ENCODE measurements at places on chromosomes 5 and 9. TPM values are rescaled to one million over a fixed set of nuclear protein-coding genes. Genes with fewer than 3 reads are reported as not detected.

DNA sequence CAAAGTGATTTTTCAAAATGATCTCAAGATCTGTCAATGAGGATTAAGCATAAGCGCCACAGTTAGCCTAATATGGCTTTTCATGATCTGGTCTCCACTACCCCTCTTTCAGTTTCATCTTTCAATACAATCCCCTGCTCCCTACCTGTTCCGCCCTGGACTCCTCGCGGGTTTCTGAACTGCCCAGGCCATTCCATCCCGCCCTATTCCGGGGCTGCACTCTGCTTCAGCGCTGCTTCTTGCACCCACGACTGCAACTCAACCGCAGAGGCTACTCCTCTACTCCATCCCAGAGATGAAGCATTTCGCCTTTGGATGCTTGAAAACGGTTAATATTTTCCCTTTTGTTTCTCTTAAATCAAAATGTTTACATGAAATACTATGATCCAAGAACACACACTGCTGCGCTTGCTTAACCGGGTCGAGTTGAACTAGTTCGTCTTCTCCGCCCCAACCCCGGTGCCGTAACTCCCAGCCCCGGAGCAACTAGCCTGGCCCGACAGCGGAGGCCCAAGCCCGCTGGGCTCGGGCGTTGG lies 716 bp upstream of the OTULIN start:
- no peak for DNase-seq

The TMEM8B gene
- total RNA-seq, result 8.9 TPM

DNA sequence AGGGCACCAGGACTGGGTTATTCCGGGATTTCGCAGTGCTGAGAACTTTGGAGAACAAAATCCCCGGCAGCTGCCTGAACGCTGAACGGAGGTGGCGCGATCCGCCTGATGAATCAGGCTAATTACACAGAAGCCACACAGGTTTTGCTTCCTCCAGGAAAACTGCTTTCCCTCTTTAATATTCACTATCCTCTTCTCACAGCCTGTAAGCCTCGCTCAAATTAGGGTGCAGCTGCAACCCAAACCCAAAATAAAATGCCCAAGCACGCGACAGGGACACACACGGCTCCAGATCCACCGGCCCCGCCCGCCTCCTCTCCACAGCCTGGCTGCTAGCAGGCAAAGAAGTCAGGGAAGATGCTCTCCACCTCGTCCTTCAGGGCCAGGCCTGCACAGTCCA lies 6.0 kb downstream of the SOHLH1 start:
- DNase-seq, result no peak

DNA sequence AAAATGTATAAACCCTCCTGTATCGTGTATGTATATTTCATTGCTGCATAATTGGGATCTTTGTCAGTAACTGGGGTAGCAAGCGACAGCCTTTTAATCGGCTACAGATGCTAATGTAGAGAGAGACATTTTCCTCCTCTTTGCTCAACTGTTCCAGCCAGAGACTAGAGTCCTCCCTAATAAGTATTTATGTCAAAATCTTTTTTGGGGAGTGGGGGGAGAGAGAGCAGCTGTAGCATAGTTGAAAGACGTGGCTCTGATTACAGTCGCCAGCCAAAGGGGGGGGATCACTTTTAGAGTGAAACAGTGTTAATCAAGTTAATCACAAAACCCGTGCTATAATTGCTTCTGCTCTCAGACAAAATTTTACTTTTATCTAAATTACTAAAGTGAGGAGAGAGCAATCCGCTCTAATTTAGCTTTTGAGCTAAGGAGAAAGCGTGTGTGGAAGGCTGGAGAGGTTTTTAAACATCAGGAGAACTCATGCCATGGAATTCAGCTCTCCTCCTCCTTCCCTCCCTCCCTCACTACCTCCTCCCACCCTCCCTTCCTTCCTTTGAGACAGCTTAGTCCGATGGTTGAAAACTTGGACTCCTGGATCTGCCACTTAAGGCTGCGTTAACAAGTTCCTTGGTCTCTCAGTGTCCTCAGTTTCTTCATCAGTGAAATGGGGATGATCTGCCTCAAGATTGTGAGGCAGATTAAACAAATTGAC lies 87.3 kb upstream of the ZNF618 start:
- no peak for DNase-seq

The PCDHB9 gene
- total RNA-seq, result not detected

GRCh38 chr9:133994353-133995011 lies 2.4 kb upstream of the VAV2 start:
- DNase-seq, result peak; percentile 69

DNA sequence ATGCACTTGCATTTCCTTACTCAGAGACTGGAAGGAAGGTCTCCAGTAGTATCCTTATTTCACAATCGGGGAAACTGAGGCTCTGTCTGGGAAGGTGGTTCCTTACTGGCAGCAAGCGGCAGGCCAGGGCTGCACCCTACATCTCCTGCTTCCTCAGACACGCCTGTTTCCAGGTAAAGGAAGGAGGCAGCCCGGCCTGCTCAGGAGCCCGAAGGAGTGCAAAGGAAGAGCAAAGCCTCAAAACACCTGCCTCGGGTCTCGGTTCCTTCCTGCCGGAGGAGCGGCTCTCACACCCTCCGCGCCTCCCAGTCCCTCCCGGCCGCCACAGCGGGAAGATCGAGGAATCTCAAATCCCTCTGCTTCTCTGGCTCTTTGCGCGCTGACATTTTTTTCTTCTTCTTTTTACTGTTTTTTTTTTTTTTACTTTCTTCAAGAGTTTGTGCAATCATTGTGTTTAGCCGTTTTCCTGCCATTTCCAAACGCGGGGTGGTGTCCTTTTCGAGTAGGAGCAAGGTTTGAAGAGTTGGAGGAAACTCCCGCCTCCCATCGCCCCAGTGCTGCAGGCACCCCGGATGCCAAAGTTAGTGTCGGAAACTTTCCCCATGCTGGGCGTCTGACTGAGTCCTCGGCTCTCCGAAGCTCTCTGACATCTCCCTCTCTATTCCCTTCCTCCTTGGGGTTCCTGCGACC lies 1.0 kb downstream of the GGTA1 start:
- DNase-seq, result no peak

DNA sequence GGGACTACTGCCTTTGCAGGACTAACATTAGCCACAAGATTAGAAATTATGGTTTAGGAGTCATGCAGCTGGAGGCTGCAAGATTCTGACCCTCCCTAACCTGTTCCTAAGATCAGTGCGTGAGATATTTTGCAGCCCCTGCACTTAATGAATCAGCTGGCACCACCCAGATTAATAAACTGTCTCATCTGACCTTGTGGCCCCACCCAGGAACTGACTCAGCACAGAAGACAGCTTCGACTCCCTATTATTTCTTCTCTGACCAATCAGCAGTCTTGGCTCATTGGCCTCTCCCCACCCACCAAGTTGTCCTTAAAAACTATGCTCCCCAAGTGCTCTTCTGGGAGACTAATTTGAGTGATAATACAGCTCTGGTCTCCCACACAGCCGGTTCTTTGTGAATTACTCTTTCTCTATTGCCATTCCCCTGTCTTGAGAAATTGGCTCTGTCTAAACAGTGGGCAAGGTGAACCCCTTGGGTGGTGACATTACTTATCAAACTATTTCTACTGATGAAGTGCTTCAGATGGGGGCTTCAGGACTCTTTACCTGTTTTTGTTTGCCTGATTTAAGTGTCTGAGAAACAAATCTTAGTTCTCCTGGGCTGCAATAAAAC lies 17.0 kb downstream of the CTSL start:
- no peak for DNase-seq

DNA sequence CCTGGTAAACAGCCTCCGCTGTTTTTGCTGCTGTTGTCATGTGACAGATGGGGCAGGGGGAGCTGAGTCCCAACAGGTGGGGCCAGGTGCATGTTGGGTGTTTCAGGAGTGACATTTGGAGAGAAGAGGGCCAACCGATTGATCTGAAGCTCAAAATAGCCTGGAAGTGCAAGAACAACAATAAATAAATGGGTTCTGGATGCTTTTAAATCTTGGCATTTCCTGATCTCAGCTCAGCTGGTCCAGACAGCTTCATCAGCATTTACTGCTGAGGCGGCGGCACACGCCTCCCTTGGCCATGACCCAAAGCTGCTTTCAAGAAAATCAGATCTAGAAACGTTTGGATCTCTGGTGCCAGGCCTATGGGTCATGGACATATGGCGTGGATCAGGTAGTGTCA lies 70.5 kb downstream of the PPARGC1B start:
- no peak for DNase-seq

The BARX1 gene
- total RNA-seq, result 0.17 TPM

GRCh38 chr9:99051851-99052250 lies 53.1 kb upstream of the TGFBR1 start:
- no peak for DNase-seq

DNA sequence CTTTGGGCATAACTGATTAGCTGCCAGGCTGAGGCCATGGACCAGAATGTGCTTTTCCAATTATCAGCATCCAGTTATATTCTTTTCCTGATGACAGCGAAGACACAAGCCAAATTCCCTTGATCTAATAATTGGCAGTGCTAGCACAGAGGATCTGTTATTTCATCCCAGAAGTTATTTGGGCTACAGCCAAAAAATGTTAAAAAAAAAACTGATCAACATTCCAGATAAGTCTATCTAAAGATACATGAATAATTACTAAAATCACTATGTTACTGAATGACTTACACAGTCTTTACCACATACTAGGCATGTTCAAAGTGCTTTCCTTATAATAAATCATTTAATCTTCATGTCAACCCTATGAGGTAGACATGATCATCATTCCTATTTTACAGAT lies 13.5 kb upstream of the PDZD2 start:
- DNase-seq, result no peak

The GLDC gene
- not detected for total RNA-seq

The MAMDC4 gene
- total RNA-seq, result 2.2 TPM

The CARD6 gene
- total RNA-seq, result 0.16 TPM

DNA sequence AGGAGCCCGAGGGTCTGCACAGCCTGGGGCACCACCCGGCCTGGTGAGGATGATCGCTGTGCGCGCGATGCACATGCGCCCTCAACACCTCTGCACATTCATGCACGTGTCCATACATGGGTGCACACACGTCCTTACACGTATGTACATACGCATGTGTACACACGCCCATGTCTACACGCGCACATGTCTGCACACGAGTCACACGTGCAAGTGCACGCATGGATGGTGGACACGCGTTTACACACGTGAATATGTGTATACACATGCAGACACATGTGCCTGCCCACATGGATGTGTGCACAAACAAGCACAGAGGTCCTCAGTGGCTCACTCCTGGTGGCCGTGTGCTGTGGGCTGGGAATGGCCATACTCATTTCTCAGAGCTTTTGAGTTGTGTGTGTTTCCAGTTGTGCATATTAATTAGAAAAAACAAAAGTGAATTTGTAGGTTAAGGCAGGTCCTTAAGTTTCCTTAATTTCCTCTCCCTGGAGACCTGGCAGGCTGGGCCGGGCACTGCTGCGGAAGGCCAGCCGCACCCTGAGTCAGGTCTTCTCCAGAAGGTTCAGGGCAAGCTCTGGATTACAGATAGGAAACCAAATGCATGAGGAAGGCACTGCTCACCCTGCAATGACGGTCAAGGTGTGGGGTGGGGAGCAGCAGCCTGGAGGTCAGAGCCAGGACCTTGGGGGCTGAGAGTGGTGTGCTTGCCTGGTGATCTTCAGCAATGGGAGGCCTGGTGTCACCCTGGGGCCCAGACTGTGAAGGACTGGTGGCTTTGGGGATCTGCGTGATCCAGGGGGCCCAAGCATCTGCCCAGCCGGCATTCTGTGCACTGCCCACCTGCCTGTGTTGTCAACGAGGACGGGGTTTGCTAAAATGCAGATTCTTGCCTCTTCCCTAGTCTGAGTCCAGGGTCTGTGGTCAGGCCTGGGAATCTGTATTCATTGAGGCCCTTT lies 1.3 kb upstream of the RNU6ATAC start:
- peak; percentile 21 for DNase-seq

The PNPLA7 gene
- total RNA-seq, result 7.8 TPM

- DNase-seq, result no peak
Measured at GRCh38 chr5:14281746-14282181, 138.6 kb downstream of the TRIO start.

The SNCAIP gene
- total RNA-seq, result not detected

DNA sequence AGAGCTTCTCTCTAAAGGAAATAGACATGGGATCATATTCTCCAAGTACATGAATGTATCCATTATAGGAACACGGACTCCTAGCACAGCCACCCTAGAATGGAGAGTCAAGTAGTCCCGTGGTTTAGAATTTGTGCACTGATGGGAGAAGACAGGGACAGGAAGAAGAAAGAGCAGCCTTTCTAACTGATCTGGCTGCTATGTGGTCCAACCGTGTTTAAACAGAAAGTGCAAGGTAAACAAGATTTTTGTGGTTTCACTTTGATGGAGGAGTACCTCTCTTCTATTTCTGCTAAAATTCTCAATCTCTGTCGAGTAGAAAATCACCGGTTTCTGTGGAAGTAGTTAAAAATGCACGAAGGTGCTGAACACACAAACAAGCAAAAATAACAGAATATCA lies 171.3 kb downstream of the ST8SIA4 start:
- peak; percentile 59 for DNase-seq

The IFNA13 gene
- not detected for total RNA-seq

- DNase-seq, result no peak
Measured at GRCh38 chr9:135463140-135463539, 16.4 kb upstream of the PPP1R26 start.

DNA sequence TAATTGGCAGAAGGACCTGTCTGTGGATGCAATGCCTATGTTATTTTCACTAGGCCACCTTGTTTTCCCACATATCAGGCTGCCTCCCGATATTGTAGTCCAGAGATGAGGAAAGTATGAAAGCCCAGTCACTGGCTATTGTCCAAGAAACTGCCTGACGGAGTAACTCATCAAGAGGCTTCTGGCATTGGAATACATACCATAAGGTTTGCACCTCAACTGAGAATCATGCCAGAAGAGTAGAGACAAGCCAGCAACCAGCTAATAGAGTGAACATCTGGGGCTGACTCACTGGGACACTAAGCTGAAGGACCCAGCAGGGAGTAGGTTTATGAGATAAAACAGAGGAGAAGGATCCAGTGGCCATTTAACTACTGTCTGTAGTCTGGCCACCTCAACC lies 137.2 kb upstream of the FST start:
- DNase-seq, result no peak

DNA sequence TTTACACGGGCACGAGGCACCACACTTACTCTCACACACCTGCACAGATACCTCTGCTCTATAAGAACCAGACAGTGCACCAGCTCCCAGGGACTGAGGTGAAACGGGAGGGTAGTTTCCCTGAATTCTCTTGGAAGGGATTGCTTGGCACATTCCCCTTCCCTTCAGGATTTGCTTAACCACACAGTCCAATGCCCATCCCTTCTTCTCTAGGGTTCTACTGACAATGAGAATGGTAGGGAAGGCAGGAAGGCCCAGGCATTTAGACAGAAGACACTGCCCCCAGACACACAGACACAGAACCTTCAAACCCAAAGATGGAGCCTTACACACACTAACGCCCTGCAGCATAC lies 704 bp upstream of the LHX6 start:
- DNase-seq, result no peak
